ENCODE measurements at places on chromosomes 6 and 20.

DNA sequence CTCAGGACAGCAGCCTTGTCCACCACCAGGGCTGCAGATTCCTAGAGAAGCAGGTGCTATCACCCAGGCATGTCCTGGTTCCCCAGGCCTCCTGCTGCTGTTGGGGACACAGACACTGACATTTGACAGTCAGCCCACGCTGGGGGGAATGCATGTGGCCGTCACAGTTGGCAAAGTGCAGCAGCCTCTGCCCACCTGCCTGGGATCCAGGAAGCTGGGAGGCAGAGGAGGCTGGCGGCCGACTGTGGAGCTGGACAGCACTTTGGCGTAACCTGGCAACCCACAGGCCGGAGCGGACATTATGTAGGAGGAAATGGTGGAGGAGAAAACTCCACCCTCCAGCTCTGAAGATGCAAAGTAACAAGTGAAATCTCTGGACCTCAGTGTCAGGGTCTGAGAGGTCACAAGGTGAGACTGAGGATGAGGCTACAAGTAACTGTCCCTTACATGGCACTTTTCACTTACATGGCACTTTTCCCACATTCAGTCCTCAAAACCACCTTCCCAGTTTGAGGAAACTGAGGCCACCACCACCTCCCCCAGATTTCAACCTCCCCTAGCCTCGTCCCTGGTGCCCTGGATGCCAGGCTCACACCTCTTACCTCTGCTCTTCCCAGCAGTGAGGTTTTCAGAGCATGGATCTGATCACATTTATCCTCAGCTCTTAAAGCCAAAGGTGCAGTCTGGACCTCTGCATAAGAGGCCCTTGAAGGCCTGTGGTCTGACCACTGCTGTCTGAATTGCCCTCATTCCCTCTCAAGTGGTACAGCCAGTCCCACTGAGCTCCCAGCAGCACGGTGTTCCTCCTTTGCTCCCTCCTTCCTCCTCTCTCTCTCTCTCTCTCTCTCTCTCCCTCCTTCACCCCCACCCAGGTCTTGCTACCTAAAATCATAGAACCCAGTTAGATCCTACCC lies 8.7 kb downstream of the MAP1LC3A start:
- no peak for DNase-seq

DNA sequence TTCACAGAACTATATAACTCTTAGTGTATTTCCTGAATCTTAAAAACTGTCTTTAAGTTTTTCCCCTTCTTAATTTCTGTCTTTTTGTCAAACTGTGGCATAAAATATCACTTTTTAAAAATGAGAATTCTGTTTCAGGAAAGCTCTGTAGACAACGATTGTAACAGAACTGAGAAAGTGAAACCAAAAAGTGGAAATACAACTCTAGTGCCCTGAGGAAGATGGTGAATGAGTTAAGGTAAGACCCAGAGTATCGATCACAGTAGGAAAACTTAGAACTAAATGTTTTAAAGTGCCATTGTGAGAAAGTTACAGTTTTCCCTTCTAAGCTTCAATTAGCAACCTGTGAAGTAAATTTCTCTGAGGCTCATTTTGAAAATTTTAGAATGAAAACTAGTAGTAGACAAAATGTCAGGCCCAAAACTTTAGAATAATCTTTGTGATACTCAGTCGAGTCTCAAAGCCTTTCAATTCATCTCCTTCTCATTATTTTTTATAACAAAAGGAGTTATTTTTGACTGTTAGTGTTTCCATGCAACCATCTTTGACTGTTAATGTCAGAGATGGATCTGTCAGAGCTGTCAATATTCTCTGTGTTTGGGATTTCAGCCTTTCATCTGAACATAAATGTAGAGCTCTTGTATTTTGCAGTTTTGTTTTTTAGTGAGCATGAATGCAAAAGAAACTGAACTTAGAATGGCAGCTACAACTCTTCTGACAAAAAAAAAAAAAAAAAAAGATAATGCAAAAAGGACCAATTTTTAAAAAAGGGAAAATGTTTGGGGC lies 19.0 kb upstream of the TRDN start:
- DNase-seq = no peak

GRCh38 chr20:621125-621756 lies 11.1 kb upstream of the TCF15 start:
- DNase-seq = no peak

DNA sequence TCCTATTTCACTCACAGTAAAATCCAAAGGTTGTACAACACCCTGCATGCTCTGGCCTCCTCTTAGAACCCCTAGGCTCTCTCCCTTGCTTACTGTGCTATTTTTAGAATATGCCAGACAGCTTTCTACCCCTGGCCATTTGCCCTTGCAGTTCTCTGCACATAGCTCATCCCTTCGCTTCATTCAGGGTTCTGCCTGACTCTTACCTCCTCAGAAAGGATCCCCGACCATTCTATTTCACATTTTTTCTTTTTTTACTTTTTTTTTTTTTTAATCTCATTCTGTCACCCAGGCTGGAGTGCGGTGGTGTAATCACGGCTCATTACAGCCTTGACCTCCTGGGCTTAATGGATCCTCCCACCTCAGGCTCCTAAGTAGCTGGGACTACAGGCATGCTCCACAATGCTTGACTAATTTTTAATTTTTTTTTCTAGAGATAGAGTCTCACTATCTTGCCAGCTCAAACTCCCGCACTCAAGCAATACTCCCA lies 33.6 kb downstream of the COMMD7 start:
- DNase-seq = no peak

DNA sequence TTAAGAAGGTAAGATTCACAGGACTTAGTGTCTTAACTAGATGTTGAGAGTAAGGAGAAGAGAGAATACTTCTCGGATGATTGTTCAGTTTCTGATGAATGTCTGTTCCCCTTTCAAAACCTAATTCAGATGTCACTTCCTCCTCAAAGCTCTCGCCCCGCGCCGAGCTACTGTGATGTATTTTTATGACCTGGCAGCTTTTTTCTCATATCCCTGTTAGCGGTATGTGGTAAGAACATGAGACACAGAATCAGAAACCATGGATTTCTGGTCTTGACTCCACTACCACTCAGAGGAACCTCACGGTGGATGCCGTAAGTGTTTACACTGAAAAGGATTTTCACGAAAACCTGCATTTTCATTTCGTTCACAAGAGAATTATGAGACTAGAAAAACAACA lies 48.4 kb downstream of the CEP43 start:
- no peak for DNase-seq

DNA sequence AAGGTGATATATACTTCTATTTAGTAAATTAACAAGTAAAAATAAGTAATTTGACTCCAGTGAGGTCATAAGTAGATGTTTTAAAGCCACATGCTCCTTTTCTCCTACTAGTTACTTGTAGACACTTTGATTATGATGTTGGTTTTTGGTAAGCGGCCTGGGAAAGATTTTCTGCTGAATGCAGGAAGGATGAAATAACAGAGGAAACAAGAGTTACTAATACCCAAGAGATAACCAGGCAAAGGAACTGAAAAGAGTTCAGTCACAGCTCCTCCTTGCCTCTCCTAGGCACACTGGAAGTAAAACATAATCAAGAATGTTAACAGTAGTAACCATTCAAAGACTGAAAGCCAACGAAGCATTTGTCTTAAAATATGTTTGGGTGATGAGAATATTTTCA lies 203.3 kb downstream of the RNGTT start:
- no peak for DNase-seq

DNA sequence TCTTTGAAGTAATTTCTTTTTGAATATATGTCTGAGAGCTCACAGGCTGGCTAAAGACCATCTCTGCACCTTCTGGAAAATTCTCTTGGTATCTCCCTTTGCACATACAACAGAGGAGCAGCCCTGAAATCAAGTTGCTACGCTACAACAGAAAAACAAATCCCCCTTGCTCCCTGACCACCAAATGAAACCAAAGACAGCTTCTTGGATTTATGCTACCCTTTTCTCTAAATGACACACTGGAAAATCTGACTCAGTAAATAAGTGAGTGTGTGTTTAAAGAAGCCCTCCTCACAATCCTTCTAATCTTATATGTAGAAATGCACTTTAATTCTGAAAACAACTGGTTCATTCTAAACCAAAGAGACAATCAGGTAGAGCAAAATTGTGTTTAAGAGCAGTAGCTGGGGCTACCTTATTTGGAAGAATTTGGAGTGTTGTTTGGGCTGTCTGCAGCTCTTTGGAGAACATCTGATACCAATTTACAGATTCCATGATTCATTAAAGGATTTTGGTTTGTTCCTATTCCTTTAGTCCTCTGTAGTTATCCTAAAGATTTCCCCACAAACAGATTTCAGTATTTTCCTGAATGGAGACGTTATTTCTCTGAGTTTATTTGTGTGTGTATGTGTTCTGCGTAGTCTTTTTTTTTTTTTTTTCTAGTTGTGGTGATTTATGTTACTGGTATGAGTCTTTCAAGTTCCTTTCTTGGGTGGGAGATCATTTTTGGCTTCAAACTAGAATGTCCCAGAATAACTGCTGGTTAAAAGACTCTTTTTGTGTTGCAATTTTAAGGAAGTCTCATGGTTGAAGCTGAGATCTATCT lies 36.4 kb upstream of the UTRN start:
- no peak for DNase-seq

DNA sequence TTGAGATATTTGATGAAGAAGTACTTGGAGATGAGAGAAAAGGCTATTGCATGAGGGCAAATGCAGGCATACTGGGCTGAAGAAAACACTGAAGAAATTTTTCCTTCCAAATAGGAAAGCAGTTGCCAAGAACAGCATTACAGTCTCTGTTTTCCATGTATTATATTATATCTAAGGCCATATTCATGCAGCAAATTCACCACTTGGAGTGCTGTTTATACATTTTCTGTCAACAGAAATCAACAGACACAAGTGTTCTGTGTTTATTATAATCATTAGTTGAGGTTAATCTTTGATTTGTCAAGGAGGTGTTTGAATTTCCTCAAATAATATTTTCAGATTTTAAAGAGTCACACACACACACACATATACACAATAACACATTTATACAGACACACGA lies 268.8 kb upstream of the PLCB4 start:
- no peak for DNase-seq

- DNase-seq = no peak
These were observed 1.7 kb downstream of the ASXL1 start for GRCh38 chr20:32359633-32360332.

- DNase-seq = no peak
These were observed 21.0 kb downstream of the OGFRL1 start for GRCh38 chr6:71309656-71310055.
